ENCODE measurements at places on chromosomes 2 and 18.

GRCh38 chr2:101380376-101380775 lies 6.9 kb downstream of the CREG2 start:
- DNase-seq: peak; percentile 98

DNA sequence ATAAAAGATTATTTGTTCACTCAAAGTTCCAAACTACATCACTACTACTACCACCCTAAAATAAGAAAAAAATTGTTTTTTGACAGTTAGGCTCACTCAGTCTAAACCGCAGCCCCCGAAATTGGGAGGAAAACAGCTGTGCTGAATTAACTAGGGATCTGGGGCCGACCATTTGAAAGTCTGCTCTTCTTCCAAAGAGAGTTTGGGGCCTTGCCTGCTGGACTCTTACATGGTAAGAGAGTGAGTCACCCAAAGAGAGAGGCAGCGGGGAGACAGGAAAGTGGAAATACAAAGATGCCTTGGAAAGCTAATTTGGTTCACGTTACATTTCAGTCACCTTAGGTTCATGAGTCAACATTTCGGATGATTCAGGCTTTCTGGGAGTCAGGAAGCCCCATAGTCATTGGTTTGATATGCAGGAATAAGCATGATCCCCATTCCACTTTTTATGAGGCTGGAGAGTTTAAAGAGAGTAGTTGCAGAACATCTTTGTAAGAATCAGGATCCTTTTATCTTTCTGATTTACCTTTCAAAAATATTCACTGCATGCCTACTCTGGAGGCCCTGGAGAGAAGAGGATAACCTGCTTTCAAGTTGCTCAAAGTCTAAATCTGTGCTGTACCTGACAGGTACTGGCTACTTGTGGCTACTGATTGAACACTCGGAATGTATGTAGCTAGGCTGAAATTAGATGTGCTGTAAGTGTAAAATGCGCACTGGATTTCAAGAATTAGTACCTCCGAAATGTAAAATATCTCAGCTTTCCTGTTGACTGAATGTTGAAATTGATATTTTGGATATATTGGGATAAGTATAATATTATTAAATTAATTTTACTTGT lies 995 bp upstream of the RTN4 start:
- DNase-seq: peak; percentile 91

DNA sequence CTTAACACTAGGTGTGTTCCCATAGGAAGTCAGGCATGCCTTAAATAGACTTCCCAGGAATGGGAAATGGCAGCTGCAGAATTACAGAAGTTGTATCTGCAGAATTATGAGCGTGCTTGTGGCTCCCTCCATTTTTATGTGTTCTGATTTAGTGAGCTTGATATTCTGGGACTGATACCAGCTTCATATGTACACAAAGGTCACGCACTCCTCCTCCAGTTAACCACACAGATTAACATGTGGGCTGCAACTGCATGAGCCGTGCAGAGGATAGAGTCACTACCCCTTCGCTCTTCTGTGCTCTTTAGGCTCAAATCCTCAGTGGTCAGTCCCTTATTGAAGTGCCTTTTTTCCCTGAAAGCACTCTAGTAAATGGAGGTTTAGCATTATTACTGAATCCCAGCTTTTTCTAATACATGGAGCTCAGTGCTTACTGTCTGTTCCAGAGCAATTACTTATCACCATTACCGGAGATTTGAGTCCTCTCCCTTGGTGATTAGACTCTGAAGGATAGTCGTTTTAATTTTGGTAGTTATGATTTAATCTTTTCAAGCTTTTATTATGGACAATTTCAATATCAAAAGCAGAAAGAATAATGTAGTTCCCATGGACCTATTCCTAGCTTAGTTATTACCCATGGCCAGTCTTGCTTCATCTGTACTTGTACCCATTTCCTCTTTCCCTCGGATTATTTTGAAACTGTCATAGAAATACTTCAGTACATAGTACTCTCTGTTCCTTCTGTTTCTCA lies 238.3 kb downstream of the PRKCE start:
- DNase-seq: no peak

DNA sequence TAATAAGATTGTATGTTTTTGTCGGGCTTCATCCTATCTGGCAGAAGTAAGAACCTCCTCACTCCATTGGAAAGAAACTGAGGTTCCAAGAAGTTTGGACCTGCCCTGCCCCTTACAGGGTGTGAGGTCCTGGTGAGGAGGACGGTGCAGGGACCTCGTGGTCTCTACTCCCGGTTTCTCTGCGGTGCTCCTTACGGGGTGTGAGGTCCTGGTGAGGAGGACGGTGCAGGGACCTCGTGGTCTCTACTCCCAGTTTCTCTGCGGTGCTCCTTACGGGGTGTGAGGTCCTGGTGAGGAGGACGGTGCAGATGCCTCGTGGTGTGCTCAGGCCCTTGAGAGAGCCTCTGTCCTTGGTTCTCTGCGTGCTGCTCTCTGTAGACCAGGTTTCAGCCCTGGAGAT lies 5.2 kb downstream of the CTDP1 start:
- peak; percentile 42 for DNase-seq

DNA sequence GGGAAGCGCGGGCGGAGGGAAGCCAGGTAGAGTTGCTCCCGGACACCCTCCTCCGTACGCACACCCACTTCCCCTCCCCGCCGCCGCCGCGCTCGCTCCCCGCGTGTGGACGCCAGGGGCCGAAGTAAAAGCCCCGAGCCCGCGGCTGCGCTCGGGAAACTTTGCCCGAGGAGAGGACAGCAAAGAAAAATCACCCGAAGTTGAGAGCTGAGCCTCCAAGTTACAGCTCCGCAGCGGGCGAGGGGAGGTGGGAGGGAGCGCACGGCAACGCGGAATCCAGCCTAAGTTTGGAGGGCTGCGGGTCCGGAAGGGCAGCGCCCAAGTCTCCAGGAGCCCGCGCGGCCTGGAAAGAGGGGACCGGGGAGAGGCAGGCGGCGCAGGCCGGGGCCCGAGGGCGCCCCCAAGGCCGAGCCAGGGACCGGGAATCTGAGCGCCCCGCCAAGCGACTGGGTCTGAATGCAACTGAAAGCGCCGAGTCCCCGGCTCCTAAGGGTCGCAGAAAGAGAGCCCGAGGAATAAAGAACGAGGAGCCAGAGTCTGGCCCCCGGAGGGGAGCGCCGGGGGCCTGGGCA lies 706 bp upstream of the BCL11A start:
- DNase-seq: peak; percentile 81

- DNase-seq: peak; percentile 62
Observed at GRCh38 chr18:44725300-44726058, 44.8 kb downstream of the SETBP1 start.

DNA sequence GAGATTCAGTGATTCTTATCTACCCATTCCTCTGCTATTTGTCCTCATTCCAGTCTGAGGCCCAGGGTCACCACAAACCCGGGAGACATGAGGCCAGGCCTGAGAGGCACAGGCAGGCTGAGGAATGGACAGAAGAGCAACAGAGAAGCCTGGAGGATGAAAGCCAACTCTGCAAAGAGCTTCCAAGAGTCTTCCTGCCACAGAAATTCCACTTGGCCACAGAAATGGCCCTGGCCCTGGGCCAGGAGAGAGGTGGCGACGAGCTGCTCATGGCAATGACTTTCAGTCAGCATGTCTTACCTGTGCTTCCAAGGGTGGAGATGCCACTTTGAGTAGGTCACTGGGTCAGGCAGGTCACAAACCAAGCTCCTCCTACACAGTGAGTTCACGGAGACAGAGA lies 155.3 kb upstream of the PKDCC start:
- DNase-seq: no peak

DNA sequence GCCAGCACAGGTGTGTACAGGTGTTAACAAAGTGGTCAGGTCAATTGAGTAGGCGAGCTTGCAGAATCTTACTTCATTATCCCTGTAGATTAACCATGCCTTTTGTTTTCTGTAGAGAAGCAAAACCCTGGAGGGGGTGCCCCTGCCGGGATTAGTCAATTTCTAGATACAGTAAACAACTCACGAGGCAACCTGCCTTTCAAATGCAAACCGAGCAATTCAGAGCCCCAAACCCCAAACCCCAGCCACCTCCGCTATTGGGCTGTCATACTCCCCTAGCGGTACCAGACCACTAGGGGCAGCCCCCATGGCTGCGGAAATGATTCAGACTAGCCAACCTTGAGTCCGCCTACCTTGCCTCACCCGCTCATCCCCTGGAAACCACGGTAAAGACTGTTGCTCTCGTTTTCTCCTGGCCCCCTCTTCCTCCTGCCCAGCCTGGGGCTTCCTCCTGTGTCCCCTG lies 61.4 kb upstream of the KIF5C start:
- DNase-seq: no peak

DNA sequence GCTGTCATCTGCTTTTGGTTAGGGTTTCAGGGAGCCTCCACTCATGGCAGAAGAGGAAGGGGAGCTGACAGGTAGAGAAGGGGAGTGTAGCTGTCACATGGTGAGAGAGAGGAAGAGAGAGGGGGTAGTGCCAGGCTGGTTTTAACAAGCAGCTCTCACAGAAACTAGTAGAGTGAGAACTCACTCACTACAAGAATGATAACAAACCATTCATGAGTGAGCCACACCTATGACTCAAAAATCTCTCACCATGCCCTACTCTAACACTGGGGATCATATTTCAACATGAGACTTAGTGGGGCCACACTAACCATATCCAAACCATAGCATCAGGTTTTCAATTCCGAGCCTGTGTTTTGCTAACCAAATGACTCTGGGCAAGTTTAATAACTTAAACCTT lies 274.9 kb upstream of the VWC2L start:
- DNase-seq: no peak

- DNase-seq: no peak
Observed at GRCh38 chr2:235851828-235852525, 316.2 kb downstream of the GBX2 start.

GRCh38 chr2:189143925-189144324 lies 35.6 kb downstream of the COL5A2 start:
- no peak for DNase-seq

GRCh38 chr2:198656869-198657268 lies 800.9 kb downstream of the SATB2 start:
- DNase-seq: no peak

DNA sequence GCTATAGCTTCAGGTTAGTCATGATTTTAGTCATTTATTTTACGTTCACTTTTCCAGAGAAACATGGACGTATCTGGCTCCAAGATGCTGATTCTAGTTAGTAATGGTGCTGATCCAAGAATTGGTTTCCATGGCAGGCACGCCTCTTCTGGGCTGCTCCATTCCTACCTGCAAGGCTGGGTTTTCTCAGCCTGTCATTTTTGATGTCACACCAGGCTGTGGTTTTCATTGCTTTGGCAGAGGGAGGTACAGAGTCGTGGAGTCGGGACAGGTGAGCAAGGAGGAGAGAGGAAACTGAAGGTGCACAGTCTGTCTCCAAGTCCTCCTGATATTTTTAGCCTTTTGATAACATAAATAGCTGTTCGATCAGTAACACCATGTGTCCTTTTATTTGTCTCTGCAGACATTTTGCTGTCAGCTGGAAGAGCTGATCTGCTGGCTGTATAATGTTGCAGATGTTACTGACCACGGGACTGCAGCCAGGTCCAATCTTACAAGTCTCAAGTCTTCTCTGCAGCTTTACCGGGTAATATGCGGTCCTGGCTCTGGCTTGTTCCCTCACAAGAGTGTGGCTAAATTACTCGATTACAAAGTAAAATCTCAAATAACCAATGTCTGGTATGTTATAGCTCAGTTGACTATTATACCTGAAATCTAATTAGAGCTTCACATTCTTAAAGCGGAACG lies 17.8 kb downstream of the CEP68 start:
- no peak for DNase-seq

GRCh38 chr2:133167990-133168389 lies 400.3 kb downstream of the NCKAP5 start:
- no peak for DNase-seq

DNA sequence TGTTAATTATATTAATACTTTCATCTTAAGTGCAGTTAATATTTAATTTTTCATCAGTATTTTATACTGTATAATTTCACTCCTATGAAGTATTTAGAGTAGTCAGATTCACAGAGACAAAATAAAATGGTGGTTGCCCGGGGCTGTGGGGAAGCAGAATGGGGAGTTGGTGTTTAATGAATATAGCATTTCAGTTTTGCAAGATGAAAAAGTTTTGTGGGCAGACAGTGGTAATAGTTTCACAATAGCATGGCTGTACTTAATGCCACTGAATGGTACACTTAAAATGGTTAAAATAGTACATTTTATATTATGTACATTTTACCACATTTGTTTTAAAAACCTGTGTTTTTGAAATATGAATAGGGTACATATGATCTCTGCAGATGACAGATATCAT lies 31.2 kb downstream of the CFAP221 start:
- DNase-seq: no peak

DNA sequence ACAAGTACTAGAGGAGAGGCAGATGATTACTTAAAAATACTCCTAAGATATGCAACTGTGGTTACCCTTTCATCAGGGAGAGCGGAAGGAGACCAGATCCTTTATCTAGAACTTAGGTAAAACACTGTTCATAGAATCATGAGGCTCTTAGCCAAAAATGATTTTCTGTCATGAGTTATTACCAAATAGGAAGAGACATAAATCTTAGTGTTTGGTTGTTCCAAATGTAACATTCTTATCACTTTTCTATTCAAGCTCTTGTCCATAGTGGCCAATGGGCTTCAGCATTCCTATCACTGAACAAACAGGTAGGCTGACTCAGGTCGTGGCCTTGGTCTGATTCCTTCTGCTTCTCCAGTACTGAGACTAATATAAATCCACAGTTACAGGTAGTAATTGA lies 38.5 kb downstream of the RPRD1A start:
- DNase-seq: peak; percentile 26

DNA sequence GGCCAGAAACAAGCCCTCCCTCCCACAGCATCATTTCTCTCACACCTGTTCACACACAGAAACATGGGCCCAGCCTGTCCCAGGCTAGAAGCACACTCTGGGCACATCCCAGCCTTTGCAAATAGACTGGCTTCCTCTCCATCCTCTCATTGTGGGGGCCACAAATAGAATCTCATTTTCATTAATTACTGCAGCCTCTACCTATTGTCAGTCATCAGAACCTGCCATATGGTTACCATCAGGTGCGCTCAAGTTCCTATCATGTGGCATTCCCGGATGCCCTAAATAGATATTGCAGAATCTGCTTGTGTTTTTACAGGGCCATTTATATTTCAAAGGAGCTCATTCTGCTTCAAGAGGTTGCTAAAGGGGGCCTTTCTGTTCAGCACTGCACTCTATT lies 460.7 kb downstream of the BCL11A start:
- no peak for DNase-seq

DNA sequence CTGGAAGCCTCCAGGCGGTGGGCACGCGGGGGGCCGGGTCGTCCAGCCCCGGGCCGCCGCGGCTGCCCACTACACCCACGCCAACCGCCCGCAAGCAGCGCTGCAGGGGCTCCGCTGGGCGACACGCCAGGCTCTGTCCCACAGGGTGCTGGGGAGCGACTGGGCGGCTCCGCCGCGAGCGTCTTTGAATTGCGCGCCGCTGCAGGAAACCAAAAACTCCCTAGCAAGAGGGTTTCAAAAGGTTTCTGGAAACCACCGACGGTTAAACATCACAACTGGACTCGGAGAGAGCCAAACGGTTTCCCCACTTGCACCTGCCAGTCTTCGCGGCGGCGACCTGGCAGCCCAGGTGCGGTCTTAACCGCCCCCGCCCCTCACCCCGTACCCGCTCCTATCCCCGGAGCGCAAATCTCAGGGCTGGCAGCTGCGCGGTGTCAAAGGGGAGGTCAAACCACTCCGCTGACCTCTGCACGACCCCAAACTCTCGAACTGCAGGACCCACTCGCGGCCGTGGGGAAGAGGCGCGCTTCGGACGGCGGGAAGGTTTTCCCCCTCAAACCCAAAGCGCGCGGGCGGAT lies 1.0 kb downstream of the CXCR4 start:
- peak; percentile 67 for DNase-seq
